ENCODE measurements at places on chromosomes 6 and 20.

DNA sequence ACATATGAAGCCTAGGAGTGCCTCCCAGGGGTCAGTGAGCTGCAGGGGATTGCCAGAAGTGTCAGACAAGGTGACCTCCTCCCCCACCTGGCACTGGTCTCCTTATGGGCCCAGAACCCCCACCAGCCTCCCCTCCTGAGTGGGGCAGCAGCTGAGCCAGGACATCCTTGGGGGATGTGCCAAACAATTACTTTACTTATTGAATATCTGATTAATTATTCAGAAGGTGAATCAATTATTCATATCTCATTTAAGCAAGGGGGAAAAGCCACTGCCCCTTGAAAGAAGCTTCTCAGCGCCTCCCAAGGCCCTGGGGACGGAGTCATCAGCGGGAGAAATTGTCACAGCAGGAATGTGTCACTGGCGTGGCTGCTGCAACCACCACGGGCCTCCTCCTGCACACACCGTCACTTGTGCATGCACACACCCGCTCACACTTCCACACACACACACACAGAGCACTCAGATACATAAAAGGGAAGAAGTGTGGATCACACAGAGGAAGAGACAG is 123.4 kb upstream of the MAFB start:
- DNase-seq, result no peak

GRCh38 chr6:111872401-111873177 is 663 bp downstream of the FYN start:
- peak; percentile 50 for DNase-seq

- no peak for DNase-seq
These were observed 106.3 kb downstream of the PREX1 start for GRCh38 chr20:48721324-48722001.

GRCh38 chr20:49043000-49043399 is 3.1 kb upstream of the CSE1L start:
- DNase-seq, result no peak

DNA sequence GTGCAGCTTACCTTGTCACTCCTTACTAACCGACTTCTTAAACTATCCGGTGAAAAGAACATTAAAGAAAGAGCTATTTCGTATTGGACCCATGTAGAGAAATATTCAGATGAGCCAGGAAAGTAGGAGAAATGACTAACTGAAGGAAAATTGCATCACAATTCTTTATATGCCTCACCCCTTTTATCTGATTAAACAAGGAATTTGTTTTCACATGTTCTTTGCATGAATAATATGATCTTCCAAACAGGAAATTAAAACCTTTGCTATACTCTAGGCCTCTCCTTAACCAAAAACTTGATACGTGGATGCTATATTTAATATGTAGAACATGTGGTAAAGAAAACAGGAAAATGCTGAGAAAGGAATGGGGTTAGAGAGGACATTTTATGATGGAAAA is 41.9 kb upstream of the LRRC1 start:
- peak; percentile 72 for DNase-seq

GRCh38 chr6:3535776-3536435 is 79.1 kb upstream of the SLC22A23 start:
- peak; percentile 11 for DNase-seq

DNA sequence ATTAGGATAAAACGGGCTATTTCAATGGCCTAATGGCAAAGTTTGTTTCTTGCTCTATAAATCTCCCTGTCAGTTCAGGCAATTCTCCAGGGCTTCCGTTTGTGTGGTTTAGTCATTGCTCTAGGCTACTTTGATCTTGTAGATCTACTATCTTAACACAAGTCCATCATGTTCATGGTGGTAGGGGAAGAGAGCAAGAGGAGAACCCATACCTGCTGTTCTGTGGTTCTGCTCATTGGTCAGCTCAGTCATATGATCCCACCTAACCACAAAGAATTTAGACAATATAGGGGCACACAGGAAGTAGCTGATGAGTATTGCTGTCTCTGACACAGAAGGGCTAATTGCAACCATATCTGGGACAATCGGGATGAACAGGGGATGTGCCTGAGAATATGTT is 4.9 kb upstream of the DEK start:
- peak; percentile 66 for DNase-seq

DNA sequence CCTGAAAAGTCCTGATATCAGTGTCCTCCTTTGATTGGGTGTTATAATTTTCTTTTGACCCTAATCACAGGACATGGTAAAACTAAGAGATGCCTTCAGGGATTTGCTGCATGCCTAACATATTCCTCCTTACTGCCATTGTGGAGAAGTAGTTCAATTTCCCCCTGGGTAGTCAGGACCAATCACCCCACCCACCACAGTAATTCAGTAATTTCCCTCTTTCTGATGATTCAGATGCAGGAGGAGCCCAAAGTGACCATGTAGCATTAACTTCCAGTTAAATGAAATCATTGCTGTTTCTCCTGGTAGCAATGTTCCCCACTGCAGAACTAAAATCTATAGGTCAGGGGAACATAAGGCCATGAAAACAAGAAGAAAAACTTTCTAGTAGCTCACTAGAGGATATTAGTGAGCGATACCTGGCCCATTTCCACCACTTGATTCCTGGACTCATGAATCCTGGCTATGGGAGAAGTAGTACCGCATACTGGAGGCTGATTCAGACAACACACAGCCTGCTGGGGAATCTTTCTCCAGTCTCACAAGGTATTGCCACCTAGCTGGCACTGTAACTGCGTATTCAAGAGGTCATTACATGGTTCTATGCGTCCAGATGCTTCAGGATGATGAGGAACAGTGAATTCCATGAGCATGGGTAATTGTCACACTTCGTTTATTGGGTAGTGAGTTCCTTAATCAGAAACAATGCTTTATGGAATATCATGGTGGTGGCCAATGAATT is 561.2 kb downstream of the HAO1 start:
- DNase-seq, result no peak

DNA sequence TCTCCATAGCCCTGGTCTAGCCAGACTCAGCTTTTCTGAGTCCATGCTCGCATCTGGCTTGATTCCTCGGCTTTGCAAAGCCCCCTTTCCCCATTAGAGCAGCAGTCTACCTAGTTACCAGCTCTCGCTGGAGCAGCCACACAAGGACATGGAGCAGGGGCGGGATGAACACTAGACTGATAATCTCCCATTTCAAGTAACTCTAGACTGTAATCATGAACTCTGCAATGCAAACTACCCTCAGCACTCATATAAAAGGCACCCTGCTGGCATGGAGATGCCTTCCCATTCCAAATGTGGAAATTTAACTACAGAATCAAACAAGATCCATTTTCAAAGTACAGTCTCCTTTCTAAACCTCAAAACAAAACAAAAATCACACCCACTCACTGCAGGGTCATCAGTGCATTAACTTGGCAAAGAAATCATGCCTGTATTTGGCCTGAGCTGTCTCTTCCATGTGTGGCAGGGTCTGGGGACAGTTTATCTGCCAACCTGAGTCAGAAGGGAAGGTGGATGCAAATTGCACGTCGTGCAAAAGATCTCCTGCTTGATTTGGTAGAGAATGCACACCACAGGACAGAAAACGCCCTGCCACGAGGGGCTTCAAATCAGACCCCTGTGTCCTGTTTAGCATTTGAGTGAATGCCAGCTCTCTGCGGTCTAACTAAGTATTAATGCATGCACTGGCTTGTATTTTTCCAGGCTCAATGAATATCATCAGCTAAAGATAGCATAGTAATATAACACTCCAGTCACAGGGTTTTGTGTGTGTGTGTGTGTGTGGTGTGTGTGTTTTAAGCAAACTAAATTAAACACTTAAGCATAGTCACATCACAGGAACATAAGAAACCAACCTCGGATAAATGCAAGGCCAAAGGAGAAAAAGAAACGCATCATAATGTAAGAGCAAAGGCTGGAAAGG is 85.3 kb downstream of the MYLK4 start:
- no peak for DNase-seq

- peak; percentile 15 for DNase-seq
These were observed 936 bp upstream of the TMX4 start for GRCh38 chr20:8020314-8021079.

DNA sequence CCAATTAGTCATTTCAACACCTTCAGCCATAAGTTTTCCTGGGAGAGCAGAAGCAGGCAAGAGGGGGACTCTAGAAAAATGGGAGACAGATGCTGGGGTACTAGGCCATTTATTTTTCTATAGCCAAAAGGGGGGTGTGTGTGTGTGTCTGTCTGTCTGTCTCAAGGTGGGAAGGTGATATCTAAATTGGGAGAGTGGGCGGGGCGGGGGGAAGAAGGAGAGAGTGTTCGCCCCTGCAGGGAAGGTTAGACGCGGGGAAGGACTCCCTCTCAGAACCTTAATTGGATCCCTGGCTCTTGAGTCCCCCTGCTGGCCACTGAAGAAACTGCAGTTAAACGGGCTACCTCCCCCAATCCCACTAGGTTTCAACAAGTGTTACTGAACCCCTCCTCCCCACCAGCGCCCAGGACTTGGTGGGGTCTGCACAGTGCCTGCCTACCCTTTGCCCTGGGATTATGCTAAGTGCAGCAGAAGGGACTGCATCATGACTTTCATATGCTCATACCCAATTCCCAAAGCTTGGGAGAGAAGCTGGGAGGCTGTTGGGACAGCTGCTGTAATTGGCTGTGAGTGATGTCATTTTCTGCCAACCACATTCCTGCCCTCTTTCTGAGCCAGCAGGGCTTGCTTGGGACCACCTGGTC is 45.8 kb downstream of the FOXP4 start:
- DNase-seq, result peak; percentile 41

DNA sequence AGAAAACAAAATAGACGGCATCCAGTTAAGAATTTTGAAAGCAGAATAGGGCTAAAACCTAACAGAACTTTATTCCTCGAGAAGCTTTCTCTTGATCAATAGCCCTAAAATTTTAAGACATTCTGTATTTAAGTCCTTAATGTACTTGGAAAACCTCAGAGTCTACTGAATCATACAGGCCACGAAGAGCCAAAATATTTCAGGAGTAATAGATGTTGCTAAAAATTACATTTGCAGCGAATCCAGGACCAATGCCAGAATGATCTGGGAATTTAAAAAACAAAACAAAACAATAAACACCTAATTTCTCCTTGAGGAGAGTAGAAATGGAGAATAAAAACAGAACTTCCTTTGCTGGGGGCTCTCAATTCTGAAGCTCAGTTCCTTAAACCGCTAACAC is 23.3 kb downstream of the ATXN1 start:
- peak; percentile 58 for DNase-seq
